ENCODE measurements at places on chromosomes 16 and 17.

- DNase-seq: no peak
These were observed 12.6 kb downstream of the CHST6 start for GRCh38 chr16:75482434-75483205.

DNA sequence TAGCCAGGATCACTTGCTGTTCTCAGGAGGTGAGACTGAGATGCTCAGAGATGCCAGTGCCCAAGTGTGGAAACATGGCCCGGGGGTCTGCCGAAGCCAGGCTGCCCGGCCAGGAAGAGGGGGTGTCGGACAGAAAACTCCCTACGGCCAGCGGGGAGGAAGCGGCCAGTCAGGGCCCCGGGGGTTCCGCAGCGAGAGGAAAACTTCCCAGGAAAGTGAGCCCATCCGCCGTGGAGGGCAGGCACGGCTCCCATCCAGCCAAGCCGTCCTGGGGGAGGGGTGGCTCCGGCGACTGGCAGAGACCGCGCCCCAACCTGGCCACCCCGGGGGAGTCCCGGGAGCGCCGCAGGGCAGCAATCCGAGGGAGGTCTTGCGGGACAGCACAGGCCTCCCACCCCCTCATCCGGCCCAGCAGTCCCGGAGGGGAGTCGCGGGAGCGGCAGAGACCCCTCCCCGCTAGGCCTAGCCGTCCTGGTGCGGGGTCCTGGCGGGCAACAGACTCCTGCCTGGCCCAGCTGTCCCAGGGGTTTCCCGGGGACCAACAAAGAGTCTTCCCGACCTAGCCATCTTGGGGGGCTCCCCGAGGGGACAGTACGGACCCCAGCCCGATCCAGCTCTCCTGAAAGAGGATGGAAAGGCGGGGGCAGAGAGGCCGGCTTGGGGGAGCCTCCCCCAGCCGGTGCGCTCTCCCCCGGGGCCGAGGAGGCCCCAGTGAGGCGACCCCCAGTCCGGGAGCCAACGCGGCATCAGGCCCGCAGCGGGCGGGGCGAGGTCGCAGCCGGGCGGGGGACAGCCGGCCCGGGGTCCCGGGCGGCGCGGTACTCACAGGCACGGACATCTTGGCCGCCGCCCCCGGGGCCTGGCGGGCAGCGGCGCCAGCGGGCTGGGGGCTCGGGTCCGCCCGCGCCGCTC is 13.8 kb upstream of the BCAR1 start:
- DNase-seq: no peak

GRCh38 chr17:36768394-36768793 is 167.0 kb downstream of the MRM1 start:
- no peak for DNase-seq

GRCh38 chr17:41691031-41691777 is 2.5 kb downstream of the EIF1 start:
- DNase-seq: peak; percentile 32

GRCh38 chr16:80337786-80338185 is 203.0 kb upstream of the DYNLRB2 start:
- no peak for DNase-seq

GRCh38 chr16:64791756-64792155 is 330.1 kb downstream of the CDH11 start:
- no peak for DNase-seq

DNA sequence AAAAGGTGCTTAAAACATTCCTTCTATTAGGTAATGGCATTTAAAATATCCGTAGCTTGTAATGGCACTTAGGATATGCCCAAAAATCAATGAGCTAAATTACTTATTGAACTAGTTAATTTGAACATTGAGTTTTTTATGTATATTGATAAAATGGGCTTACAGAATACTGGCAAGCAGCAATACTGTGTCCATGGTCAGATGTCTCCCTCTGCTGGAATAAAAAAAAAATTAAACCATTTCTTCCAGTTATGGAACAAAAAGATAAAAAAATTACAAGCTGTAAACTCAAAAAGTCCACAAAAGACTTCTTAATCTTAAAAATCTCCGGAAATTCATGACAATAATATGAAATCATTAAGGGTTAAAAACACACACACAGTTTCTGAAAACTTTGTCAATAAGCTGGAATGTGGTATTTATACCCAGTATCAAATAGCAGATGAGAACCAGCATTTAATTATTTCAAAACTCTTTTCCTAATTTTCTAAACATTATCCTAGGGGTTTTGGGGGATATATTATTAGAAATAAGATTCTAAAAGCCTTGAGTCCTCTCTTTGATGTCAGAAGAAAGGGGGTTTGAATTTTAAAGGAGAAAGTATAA is 21.5 kb upstream of the PSMD7 start:
- no peak for DNase-seq

GRCh38 chr17:32523017-32523680 is 36.4 kb downstream of the CDK5R1 start:
- no peak for DNase-seq

DNA sequence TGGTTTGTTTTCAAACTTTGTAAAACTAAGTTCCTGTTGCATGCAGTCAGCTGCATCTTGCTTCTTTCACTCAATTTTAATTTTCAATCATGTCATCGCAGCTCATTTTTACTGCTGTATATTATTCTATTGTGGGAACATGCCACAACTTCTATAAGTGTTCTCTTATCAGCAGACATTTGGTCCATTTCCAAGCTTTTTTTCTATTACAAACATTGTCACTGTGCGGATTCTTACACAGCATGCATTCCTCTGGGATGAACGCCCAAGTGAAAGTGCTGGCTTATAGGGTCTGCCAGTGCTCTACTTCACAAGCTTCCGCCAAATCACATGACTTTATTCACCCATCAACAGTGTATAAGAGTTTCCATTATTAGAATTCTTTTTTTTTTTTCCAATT is 22.7 kb downstream of the GINS3 start:
- no peak for DNase-seq

DNA sequence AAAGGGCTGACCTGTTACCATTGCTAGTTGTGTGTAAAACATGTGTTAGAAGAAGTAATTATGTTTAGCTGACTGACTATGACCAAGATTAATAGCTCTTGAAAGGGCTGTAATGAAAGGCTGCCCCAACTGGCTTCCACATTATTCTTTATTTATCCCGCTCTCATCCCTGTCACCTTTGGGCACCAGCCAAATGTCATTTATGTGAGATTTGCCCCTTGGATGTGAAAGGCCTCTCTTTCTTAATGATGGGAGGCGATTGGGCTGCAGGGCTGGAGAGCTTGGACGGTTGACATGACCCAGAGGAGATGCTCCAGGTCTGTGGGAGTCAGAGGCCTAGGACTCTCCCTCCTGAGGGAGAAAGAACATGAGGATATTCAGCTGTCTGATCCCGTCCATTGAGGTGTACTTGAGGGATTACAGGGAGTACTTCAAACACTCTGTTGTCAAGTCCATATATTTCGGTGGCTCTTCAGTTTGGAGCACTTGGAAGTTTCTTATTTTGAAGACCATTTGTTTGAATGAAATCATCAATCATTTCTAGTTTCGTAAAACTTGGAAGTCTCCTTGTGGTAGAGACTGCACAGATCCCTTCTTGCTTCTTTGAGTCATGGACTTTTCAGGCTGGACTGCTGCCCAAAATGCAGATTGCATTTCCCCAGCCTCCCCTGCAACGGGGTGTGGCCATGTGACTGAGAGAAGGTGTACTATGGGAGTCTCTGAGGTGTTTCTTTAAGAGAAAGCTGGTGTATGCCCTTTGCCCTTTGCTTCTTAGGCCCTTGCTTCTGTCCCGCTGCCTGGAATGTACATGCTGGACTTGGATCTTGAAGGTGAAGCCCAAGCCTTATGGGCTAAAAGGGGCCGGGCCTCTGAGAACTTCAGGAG is 51.3 kb downstream of the FTO start:
- no peak for DNase-seq

- DNase-seq: peak; percentile 62
These were observed 806 bp upstream of the CYB561 start for GRCh38 chr17:63446753-63447470.

GRCh38 chr17:72691017-72691416 is 401.5 kb downstream of the SLC39A11 start:
- DNase-seq: no peak

DNA sequence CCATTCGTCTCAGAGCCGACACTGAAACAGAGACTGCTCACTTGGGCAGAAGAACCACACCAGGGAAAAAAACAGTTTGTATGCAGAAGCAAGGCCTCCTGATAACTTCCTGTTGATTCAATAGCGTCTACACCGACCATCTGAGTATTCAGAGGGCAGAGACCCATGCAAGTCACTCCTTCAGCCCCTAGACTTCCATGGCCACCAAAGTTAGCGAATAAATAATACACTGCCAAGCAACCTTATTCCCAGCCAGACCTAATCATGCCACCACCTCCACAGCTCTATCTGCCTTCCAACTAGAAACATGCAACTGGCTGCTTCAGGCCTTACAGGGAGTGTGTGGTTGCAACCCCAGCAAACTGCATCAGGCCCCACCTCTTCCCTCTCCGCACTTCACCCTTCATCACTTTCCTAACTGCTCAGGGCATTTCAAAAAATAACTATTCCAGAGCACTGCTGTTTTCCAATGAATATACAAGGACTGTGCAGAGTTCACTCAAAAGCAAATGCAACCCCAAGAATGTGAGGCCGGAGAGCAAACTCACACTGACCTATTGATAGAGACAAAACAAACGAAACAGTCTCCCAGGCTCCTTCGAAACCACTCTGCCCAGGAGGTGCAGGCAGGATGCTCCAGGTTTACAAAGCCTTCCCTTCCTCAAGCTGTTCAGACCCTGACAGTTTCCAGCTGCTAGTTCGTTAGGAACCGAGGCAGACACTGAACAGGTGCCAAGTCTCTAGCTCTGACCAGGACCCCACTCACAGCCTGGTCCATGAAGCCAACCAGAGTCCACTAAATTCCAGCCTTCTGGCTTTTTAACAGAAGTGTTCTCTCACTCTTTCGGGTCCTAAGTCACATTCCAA is 3.6 kb downstream of the USP7 start:
- DNase-seq: no peak

DNA sequence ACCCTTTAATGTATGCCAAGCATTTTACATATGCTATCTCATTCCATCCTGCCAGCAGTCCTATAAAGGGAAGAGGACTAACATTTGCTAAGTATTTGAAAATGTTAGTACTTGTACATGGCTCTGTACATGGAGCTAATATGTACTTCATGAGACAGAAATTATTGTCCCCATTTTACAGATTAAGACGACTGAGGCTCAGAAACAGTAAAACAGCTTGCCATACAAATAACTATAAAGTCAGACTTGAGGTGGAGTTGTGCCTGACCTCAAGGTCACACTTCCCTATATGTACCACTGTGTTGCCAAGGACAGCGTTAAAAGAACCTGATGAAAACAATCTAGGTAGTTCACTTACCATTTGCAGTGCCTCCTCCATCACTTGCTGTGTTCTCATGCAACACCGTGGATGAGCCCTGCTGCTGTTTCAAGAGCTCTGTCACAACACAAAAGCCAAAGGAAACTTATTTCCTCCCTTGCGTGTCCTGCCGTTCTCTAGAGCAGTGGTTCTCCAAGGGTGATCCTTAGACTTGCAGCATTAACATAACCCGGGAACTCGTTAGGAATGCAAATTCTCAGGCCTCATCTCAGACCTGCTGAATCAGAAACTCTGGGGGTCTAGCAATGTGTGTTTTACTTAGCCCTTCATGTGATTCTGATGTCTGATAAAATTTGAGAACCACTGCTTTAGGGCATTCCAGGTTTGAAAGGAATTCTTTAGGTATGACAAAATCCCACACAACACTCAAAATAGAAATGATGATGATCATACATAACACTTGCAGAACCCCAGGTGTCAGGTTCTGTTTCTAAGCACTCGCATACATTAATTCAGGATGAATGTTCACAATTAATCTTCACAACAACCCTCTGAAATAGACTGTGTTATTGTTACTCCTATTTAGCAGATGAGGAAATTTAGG is 51.2 kb upstream of the MTMR4 start:
- DNase-seq: no peak
